ENCODE measurements at places on chromosomes 3 and 15.
A peak's percentile ranks its signal among the peaks of the same experiment; 100 is the strongest.

DNA sequence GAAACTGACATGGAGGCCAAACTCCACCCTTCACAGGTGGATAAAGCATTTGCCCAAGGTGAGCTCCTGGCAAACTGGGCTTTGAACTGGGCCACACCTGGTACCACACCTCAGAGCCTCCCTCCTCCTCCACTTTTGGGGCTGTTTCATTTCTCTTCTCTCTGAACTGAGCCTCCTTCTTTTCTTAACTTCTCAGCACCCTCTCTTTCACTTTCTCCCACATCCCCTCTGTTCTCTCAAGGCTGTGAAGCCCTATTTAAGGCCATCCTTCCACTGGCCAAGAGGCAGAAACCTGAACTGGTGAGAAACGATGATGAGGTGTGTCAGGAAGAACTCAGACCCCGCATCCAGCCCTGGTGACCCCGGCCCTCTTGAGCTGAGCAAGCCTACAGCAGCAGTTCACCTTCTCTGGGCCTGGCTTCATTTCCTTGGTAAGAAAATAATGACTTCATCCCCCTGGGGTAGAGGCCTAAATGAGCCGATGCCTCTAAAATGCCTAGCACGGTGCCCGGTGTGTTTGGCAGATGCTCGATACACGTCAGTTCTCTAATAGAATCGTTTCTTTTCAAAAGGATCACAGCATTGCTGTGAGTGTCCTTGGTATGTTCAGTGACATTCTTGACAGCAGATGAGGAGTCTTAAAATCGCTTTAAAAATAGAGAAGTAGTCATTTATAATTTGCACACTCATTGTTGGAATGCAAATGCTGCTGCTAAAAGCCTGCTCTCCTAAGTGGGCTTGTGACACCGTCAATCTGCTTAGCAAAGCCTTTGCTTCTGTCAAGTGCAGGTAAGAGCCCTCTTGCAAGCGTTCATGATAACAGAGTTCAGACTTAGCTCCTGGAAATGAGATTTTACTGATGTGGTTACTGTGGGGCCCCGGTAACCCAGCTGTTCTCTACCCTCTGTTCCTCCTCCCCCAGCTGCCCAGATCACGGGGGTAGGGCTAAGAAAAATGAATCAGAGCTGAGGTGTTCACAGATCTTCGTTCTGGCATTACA, 97.7 kb upstream of the ATP2B2 start:
- peak; percentile 78 for DNase-seq

DNA sequence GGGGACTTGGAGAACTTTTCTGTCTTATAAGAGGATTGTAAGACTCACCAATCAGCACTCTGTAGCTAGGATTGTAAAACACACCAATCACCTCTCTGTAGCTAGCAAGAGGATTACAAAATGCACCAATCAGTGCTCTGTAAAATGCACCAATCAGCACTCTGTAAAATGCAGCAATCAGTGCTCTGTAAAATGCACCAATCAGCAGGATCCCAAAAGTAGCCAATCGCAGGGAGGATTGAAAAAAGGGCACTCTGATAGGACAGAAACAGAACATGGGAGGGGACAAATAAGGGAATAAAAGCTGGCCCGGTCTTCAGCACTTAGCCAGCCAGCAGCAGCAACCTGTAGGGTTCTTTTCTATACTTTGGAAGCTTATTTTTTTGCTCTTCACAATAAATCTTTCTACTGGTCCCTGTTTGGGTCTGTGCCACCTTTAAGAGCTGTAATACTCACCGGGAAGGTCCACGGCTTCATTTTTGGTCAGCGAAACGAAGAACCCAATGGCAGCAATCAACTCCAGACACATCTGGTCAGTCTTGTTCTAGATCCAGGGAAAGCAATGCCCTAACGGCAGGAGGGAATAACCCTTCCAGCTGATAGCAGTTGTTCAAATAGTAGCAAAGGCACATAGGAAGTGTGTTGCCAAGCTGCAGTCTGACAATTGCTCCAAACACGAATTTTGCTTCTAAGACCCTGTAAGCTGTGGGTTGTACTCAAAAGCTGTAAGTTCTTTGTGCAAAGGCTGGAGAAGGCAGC, 135.6 kb downstream of the TJP1 start:
- DNase-seq = no peak

DNA sequence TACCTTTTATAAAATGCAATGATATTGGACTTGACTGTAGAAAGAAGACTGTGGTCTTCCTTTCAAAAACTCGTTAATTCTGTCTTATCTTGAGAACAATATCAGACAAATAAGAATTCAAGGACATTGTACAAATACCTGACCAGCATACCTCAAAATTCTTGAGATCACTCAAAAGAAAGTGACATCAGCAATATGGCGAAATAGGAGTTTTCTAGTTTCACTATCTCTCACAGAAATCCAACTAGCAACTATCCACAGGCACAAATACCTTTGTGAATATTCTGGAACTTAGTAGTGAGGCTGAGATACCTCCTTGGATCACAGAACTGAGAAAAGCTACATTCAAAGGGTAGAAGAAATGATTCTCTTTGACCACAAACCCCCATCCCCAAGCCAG, 419.7 kb downstream of the ZNF385D start:
- DNase-seq = no peak

GRCh38 chr3:94064243-94064860, 1.5 kb downstream of the NSUN3 start:
- DNase-seq = no peak

DNA sequence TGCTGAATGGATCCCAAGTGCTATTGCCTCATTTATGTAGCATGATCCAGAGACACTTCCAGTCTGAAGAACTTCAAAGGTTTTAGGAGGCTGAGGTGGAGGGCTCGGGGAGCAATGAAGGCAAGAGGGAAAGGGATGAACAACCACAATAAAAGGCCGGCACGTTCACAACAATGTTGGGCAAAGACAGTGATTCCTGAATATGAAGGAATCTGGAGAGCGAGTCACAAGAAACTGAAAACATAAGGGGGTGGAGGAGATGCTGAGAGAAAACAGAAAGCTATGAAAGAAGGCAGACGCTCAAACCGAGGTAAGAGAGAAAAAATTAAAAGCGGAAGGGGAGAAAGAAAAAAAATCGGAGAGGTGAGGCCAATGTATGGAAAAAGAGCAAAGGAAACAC, 120.1 kb downstream of the GREM1 start:
- DNase-seq = no peak

- DNase-seq = no peak
These were observed 134.2 kb upstream of the NSMCE3 start for GRCh38 chr15:29403772-29404171.

- DNase-seq = no peak
These were observed 32.6 kb upstream of the GABRB3 start for GRCh38 chr15:26805470-26805869.

- DNase-seq = no peak
These were observed 193.3 kb downstream of the ISL2 start for GRCh38 chr15:76529911-76530310.

GRCh38 chr3:10563396-10563795, 58.0 kb upstream of the ATP2B2 start:
- no peak for DNase-seq

DNA sequence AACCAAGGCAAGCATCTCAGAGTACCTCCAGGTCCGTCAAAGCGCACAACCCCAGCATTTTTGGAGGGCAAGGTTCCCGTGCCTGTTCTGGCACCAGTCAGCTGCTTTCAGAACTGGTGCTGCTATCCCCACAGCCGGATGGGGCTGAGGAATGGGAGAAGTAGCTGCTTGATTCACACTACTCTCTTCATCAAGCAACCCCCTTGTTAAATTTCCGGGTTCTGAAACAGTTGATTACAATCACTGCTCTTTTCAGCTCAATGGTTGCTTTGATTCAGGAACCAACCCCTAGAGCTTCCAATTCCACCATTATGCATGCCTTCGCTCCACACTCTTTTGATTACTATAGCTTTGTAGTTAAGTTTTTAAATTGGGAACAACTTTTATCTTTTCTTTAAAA, 12.3 kb upstream of the UBA7 start:
- no peak for DNase-seq

GRCh38 chr15:43487271-43487895, 5.6 kb downstream of the TP53BP1 start:
- DNase-seq = no peak

GRCh38 chr3:64972793-64973192, 285.0 kb upstream of the ADAMTS9 start:
- DNase-seq = no peak

DNA sequence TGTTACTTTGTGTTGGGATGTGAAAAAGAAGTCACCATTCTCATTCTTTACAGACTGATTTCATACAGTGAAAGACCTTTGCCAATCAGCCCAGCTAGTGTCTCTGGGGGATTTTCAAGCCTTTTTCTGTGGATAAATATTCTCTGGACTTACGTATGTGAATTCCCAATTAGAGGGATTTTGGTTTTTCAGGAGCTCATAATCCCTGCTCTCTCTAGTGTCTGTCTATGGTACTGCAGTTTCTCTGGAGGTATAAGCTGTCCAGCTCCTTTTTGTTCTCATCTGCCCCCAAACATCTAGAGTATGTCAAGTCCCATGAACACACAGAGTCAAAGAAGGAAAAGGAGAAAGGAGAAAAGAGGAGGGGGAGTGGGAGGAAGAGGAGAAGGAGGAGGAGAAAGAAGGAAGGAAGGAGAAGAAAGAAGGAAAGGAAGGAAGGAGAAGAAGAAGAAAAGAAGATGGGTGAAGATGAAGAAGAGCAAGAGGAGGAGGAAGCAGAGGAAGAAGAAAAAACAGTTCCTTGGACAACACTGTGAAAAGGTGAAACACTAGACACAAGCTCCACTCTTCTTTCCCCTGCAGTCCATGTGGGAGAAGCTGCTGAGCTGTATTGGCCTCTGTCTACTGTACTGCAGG, 218.6 kb downstream of the GREM1 start:
- no peak for DNase-seq

Measured in central memory CD4-positive, alpha-beta T cell (primary cell).